ENCODE measurements at places on chromosomes 7 and 10.
A peak's percentile ranks its signal among the peaks of the same experiment; 100 is the strongest.

DNA sequence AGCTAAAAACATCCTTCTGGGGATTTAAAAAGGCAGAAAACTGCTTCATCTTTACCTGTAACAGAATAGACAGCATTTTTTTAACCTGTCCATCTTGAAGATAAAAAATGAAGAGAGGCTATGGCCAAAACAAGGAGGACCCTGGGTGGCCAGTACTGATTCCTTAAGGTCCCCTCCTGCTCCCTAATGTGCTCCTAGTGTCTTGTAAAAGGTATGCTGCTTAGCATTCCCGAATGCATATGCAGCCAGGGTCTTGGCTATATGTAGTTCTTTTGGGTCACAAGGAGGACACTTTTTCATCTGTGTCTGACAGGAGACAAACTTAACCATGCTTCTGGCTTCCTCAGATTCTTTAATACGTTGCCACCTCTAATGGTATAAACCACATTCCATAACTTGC is 93.9 kb upstream of the SLC13A1 start:
- no peak for DNase-seq

- DNase-seq, result no peak
Observed at GRCh38 chr10:124291001-124291701, 127.6 kb downstream of the OAT start.

- DNase-seq, result peak; percentile 96
Observed at GRCh38 chr10:63798599-63799498, 277.6 kb downstream of the REEP3 start.

DNA sequence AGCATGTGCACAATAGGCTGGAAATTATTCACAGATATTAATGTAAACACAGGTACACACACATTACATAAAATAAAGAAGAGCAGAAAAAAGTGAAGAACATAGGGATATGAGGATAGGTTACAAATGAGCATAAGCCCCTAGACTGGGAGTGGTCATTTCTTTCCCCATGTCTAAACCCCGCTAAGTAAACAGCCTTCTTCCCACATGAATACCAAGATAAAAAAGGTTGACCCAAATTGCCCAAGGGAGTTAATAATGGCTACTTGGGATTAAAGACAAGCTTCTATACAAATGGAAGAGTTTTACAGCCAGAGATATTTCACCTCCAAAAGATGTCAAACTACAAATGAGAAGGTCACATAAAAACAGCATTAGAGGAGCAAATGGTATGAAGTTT is 527.1 kb upstream of the CELF2 start:
- peak; percentile 20 for DNase-seq

GRCh38 chr10:69647126-69647525 is 17.1 kb downstream of the FAM241B start:
- no peak for DNase-seq

DNA sequence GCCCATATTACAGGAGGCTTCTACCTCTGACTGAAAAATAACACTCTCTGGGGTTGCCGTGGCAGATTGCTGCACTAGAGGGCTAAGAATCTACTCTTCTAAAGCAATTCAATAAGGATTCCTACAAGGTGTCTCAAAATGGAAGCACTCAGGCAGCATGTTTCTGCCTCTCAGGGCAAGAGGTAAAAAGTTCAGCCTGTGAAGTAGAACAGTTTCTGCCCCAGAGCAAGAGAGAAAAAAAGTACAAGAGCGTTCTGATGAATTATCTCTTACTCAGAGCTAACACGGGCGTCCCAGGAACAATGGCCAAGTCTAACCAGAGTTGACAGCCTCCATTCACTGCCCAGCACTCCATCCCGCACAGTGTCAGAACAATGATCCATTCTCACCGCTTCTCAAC is 71.3 kb upstream of the TES start:
- peak; percentile 50 for DNase-seq

- DNase-seq, result no peak
Observed at GRCh38 chr10:35346248-35346647, 9.9 kb downstream of the CCNY start.

- no peak for DNase-seq
Observed at GRCh38 chr10:125054669-125055268, 105.6 kb downstream of the CTBP2 start.

DNA sequence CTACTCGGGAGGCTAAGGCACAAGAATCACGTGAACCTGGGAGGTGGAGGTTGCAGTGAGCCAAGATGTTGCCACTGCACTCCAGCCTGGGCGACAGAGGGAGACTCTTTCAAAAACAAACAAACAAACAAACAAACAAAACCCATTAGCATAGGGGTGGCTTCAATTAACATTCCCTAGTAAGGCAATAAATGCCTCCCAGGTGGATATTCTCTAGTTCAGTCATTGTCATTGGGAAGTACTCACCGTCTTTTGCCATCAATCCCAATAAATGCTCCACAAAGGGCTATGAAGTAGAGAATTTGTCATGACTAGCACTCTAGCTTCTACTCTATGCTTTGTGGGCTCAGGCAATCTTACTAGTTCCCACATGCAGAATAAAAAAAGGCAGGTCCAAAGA is 11.7 kb upstream of the TMEM254 start:
- no peak for DNase-seq

GRCh38 chr7:117997862-117998825 is 124.9 kb upstream of the CTTNBP2 start:
- DNase-seq, result peak; percentile 37

DNA sequence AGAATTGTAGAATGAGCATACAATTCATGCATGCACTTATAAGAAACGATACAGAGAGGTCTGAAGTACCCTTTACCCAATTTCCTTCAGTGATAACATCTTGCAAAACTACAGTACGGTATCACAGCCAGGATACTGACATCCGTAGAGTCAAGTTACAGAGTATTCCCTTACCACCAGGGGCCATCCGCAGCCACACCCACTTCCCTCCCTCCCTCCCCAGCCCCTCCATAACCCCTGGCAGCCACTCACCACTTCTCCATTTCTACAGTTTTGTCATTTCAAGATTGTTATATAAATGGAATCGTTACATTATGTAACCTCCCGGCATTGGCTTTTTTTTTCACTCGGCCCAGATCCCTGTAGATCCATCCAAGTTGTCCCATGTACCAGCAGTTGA is 113.6 kb upstream of the RET start:
- no peak for DNase-seq

DNA sequence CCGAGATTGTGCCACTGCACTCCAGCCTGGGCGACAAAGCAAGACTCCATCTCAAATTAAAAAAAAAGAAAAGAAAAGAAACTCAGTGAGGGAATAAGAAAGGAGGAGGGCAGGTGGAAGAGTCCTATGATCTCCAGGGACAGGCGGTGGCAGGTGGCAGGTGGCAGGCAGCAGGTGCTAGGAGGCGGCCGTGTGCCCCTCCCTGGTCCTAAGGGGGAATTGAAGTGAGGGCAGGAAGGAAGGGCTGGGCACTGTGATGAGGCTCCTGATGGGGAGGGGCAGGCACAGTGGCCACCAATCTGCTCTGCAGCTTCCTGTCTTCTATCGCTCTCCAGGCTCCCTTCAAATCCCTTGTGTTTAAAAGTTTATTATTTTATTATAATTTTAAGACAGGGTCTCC is 41.2 kb upstream of the UBE3C start:
- no peak for DNase-seq

- no peak for DNase-seq
Observed at GRCh38 chr7:31074120-31074383, 21.9 kb downstream of the ADCYAP1R1 start.

All from astrocyte of the hippocampus (primary cell).